Iris pigment epithelial cell (primary cell): ENCODE measurements at places on chromosomes 13 and 19.

- DNase-seq = no peak
These were observed 3.2 kb downstream of the LILRA5 start for GRCh38 chr19:54309811-54310210.

DNA sequence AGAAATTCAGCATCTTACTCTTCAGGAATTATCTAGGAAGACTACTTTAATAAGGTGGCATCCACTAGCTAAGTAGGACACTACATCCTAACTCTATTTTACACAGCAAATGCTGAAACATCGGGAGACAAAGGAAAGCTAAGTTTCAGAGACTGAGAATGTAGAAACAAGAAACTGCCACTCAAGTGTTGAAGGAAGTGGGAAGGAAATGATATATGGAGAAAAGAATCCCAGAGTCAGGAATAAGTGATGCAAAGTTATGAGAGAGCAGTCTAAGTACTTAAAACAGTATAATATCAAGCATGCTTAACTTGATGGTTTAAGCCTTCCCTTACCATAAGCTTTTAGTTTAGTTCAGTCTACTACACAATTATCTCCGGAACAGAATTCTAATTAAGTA, 52.4 kb downstream of the RBM26 start:
- DNase-seq = peak; percentile 22

DNA sequence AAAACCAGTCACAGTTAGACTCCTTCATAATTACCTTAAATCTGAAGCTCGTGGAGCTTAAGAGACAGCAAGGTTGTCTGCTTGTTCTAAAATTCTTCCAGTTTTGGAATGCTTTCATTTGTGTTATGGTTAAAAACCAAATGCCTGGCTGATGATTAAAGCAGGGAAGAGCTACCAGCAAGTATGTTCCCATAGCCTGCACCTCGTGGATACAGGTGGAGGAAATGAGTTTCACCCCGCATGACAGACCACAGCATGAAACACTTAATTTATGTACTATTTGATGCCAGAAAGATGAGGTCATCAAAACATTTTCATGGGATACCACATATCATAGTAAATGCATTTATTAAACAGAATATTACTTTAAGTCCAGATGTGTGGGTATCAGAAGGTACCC, 416 bp upstream of the DOCK9 start:
- DNase-seq = peak; percentile 97

GRCh38 chr13:96994017-96994857, at the start of gene OXGR1:
TSS of gene OXGR1 (minus strand) at chr13:96994476. CDS start at chr13:96987759, 6,717 bp downstream.
- DNase-seq = no peak

DNA sequence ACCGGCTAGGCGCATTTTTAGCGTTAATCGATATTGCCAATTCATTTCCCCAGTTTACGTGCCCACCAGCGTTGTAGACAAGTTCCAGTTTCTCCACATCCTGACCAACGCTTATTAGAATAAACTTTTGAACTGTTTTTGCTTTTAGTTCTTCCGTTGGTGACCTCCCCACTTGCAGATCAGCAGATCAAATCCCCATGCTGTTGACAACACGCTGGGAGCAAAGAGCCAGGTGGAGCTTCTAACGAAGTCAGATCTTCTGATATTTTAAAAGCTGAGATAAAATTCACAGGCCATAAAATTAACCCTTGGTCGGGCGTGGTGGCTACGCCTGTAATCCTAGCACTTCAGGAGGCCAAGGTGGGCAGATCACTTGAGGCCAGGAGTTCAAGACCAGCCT, 21.2 kb downstream of the RCN3 start:
- no peak for DNase-seq

DNA sequence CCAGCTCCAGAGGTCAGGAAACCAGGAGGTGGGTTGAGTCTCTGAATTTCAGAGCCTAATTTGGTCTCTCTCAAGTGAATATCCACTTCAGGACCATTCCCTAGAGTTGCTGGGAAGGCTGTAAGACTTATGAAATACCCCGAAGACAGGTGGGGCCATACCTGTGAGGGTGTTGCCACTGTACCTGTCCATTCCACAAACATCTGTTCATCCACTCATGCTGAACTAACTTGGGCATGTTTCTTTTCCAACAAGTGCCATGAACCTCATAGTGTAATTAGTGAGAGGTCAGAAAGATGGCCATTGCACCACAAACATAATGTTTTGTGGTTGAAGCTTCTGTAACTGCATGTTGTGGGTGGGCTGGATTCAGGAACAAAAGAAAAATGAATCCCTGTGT, 7.8 kb downstream of the ILF3 start:
- no peak for DNase-seq

GRCh38 chr13:85651440-85651839, 147.8 kb downstream of the SLITRK6 start:
- peak; percentile 31 for DNase-seq

DNA sequence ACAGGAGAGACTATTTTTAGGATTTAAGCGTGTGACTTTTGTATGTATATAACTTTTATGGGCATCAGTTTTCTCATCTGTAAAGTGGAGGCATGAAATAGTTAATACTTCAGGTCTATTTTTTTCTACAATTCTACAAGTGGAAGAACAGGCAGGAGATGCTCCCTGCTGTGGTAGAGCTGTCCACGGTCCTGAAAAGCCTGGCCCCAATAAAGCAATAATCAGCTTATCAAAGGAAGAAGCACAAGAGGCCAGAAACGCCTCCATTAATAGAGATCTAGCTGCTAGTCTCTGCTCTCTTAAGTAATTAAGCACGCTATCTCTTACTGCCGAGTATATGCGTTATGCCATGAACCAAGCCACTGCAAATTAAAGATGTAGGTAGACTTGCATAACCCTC, 28.0 kb upstream of the WASF3 start:
- DNase-seq = peak; percentile 66

DNA sequence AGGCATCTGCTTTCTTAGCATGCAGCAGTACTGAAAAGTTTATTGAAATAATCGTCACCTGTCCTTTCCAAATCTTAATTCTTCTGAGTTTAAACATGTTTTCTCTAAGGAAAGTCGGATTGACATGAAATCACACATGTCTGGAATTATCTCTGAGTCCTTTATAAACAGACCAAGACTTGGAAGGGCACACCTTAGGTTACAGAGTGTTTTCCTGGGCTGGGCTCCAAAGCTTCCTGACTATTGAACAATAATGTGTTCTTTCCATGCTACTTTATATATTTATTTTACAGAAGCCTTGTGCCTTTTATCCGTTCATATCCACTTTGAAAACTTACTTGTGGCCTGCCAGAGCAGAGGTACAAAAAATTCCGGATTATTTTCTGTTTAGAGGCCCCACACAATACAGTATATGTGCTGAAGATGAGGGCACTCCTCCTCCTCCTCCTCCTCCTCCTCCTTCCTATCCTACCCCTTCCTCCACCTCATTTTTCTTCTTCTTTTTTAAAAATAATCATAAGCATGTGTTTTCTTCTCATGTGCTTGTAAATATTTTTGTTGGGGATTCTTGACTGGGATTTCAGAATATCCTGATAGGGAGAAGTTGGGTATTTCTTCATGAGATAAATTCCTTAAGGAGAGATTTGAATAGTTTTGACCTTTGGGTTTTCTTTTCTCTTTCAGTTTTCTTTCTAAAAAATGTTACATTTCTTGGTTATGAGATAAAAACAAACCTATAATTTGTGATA, 52.3 kb downstream of the LRCH1 start:
- DNase-seq = no peak

- no peak for DNase-seq
These were observed 1.4 kb downstream of the SPRY2 start for GRCh38 chr13:80339563-80339911.

DNA sequence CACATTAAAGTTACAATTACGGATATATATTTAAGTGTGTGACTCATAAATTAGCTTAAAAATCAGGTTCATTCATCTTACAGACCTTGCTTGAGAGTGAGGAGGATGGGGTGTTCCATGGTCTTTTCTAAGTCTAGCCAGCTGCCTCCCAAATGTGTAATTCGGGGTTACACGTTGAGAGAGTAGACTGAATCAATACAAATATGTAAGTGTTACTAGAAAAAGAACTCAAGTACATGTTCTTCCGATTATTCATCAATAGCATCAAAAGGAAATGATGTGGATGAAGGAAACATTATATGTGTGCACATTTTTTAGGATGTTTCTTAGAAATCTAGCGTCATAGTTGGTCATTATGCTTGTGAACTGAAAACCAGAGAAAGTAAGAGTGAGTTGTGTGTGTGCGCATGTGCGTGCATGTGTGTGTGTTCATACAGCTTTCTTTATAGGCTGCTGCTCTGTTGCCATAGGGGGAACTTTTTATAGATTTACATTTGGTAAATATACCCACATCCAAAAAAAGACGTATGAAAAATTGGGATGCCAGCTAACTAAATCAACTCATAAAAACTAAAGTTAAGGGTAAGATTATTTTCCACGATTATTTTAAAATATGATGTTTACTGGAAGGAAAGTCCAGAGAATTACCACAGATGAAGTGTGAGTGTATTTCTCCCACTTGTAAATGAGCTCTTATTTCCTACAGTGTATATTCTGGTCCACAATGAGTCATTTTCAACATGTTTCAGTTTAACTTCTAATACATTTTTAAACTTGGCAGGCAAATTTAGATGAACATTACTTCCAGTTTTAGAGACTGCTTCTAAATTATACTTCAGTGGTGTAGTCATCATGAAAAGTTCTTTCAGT, 82.4 kb downstream of the PIBF1 start:
- peak; percentile 50 for DNase-seq

DNA sequence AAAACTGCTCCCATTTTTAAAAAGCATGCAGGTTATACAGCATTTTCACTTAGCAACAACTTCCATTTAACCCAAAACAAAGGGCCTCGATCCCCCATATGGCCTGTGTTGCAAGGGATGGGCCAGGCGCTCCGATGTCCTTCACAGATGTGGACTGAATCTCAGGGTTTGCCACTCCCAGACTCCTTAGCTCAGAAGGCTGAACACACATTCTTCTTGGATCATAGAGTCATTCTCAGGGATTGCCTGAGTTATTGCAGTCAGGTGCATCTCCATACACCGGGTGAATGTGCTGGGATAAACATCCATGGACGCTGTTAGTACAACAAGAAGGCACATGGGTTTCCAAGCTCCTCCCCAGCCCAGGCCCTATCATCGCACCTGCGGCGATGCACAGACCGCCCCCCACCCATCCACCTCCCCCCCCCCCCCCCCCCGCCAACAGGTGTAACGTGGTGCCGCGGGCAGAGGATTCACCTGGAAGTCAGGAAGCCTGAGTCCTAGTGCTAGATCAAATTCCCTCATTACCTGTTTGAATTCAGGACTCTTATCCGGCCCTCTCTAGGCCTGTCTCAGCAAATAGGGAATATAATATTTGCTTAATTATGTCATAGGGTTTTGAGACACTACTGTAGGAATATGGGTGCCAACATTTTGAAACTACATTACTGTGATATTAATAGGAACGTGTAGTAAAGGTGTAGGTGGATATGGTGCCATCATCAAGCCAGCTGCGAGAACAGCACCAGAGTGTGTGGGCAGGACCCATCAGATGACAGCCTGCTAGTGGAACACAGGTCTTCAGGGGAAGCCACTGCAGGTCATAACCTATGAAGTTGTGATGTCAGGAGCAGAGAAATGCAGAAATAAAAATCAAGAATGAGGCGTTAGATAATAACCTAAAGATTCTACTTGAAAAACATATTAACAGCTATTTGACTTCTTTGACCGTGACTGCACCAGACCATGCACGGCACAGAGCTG, 110.9 kb downstream of the SACS start:
- peak; percentile 21 for DNase-seq

- DNase-seq = no peak
These were observed 101.0 kb upstream of the SPRY2 start for GRCh38 chr13:80441968-80442367.

- no peak for DNase-seq
These were observed 495.5 kb downstream of the FOXO1 start for GRCh38 chr13:40170982-40171381.

DNA sequence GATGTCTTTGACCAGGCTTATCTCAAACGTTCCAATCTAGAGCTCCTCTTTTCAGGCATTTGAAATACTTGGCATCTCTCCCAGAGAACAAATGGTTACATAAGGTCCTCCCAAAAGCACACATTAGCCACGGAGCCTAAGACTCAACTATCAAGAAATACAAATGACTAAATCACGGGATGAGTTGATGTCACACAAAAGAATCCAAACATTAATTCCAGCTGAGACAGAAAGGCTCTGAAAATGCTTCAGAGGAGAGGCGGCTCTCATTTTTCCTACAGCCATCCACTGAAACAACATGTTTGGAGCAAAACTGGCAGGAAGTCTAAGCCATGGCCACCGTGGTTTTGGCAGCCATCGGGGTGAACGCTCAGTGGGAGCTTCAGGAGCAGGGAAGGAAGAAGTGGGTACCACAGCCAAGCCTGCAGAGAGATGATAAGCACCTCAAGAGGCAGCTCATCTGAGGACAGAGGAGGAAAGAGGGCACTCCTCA, 122.5 kb downstream of the STK24 start:
- peak; percentile 84 for DNase-seq

DNA sequence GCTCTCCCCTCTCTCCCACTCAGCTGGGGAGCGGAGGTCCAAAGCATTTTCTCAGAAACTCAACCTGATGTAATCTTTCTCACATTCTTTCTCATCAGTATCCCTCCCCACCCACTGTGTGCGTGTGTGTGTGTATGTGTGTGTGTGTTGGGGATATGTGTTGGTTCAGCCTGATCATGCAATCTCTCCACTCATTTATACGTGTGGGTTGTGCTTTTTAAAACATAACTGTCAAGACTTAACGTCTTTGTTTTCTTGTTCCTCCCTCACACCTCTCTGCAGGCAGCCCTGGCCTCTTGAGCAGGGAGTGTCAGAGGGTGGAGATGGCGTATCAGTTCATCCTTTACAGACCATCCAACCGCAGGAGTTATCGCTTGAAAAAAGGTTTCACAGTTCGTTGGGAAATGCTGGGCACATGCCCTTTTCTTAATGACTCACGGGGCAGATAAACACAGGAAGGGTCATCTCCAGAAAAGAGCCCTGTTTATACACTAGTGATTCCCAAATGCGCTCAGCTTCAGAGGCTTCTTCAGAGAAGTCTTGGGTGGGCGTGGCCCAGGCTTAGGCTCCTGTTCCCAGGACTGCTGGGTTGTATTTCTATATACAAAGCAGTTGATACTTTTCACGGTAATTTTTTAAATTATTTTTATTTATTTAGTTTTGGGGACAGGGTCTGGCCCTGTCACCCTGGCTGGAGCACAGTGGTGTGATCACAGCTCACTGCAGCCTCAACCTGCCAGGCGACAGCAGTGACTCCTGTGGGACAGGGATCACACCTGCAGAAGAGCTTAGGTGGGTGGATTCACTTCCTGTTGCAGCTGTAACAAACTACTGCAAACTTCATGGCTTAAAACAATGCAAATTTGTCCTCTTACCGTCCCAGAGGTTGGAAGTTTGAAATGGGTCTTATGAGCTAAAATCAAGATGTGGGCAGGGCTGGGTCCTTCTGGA, 60.3 kb downstream of the CCDC70 start:
- no peak for DNase-seq

GRCh38 chr13:36382030-36382429, 35.8 kb upstream of the SPART start:
- peak; percentile 35 for DNase-seq

DNA sequence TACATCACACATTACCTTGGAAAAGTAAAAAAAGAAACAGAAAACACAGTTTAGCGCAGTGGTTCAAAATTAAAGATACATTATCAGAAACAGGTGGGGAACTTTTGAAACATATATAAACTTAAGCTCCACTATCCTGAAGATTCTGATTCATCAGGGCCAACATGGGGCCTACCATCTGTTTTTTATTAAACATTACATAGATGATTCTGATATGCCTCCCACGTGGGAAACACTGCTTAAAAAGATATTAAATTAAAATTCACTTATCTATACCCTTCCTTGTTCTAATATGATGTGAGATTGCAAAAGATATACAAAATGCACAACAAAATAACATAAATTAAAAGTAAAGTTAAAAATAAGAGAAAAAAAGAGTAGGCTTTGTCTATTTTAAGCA, 125.0 kb downstream of the VWA8 start:
- DNase-seq = peak; percentile 71
